Activated CD8-positive, alpha-beta memory T cell treated with anti-CD3 and anti-CD28 coated beads for 1 hour (primary cell): ENCODE measurements at places on chromosomes 1 and 21.

DNA sequence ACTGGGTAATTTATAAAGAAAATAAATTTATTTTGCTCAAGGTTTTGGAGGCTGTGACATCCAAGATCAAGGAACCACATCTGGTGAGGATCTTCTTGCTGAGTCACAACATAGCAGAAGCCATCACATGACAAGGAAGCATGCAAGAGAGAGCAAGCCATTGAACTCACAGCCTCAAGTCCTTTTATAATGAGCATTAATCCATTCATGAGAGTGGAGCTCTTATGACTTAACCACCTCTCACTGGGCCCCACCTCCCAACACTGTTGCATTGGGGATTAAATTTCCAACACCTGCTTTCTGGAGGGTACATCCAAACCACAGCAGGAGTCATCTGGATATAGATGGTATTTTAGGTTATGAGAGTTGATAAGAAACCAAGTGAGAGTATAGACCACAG, 20.6 kb upstream of the EGLN1 start:
- no peak for DNase-seq

GRCh38 chr1:245469734-245470133, 314.9 kb downstream of the KIF26B start:
- DNase-seq = no peak

- no peak for DNase-seq
Observed at GRCh38 chr1:230149751-230150584, 82.9 kb downstream of the GALNT2 start.

GRCh38 chr1:86915737-86916235, 1.4 kb downstream of the HS2ST1 start:
- DNase-seq = no peak

GRCh38 chr21:17585875-17586450, 26.7 kb downstream of the BTG3 start:
- no peak for DNase-seq

GRCh38 chr1:85047472-85048295, 616 bp downstream of the MCOLN3 start:
- no peak for DNase-seq

DNA sequence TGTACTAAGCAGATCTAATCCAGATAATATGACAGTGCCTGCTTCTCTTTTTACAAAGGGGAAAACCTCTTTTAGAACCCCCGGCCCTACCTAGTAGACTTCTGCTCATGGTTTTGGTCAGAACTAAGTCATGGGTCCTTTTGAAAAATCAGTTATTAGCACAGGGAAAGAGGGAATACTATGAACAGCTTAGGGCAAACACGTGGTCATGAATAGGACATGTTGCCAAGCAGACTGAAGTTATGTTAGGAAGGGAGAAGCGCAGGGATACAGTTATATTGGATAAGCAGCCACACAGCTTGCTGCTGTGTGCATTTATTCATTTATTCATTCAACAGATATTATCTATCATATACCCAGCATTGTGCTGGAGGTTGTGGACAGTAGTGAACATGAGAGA, 25.3 kb upstream of the IGSF3 start:
- no peak for DNase-seq

GRCh38 chr21:43267391-43268085, 98.7 kb downstream of the CRYAA start:
- DNase-seq = no peak

DNA sequence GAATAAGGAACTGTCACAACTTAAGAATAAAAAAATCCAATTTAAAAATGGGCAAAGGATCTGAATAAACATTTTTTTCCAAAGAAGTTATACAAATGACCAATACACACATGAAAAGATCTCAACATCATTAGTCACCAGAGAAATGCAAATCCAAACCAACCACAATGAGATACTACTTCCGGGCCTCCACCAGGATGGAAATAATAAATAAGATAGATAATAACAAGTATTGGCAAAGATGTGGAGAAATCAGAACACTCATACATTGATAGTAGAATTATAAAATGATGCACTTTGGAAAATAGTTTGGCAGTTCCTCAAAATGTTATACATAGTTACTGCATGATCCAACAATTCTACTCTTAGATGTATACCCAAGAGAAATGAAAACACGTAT, 18.7 kb downstream of the ZSWIM5 start:
- DNase-seq = no peak

DNA sequence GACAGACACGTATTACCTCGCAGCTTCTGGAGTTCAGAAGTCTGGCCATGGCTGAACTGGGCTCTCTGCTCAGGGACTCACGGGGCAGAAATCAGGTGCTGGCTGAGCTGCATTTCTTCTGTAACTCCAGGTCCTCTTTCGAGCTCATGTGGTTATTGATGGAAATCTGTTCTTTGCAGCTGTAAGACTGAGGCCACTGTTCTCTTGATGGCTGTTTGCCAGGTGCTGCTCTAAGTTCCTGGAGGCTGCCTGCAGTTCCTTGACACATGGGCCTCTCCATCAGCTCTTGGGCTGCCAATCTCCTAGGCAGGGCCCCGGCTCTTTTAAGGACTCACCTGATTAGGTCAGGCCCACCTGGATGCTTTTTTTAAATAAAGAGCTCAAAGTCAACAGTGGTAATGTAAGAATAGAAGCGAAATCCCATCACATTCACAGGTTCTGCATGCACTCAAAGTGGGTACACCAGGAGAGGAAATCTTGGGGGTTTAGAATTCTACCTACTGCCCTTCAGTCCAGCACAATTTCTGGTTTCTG, 139.1 kb downstream of the KAZN start:
- DNase-seq = no peak

DNA sequence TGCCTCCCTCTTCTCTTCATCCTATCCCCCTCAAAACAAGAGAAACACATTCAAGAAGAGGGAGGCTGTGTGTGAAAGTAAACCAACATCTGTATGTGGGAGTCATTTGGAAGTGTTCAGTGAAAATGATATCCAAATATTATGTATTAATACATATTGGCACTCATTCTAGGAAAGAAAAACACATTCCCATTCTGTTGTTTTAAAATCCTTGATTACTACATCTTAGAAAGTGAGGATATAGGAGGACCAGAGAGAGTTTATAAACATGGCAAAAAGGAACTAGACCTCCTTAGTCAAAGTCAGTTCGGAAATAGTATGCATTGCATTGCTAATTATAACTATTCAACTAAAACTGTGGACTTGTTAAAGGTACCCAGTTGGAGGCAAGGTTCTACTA, 786.6 kb downstream of the ADGRL2 start:
- no peak for DNase-seq

DNA sequence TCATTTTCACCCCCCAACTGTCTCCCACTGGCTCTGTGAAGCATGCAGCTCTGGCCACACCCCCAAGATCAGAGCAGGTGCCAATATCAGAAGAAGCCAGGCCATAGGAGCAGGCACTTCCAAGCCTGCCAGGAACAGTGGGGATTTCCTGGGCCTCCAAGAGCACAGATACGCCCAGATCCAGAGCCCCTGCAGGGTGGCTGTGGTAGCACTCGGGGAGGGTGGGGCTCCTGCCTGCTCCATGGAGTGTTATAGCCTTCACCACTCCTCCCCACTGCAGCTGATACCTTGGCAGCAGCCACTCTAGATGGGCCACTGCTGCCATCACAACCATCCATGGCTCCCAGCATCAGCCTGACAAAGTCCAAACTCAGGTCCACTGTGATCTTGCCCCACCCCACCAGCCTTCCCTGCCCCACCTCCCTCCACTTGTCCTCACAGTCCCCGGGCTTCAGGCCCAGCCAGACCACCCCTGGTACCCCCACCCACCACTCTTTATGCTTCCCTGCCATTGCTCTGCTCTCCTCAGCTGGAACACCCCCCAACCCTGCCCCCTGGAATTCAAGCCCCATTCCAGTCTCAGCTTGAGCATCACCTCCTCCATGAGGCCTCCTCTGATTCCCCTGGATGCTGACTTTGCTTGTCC, 448.3 kb downstream of the MATN1 start:
- no peak for DNase-seq

GRCh38 chr1:17550729-17551584, 11.5 kb downstream of the ARHGEF10L start:
- DNase-seq = no peak

GRCh38 chr1:82844447-82844846, 1043.7 kb downstream of the ADGRL2 start:
- DNase-seq = no peak

GRCh38 chr1:156429313-156430060, 60.5 kb downstream of the RHBG start:
- no peak for DNase-seq

DNA sequence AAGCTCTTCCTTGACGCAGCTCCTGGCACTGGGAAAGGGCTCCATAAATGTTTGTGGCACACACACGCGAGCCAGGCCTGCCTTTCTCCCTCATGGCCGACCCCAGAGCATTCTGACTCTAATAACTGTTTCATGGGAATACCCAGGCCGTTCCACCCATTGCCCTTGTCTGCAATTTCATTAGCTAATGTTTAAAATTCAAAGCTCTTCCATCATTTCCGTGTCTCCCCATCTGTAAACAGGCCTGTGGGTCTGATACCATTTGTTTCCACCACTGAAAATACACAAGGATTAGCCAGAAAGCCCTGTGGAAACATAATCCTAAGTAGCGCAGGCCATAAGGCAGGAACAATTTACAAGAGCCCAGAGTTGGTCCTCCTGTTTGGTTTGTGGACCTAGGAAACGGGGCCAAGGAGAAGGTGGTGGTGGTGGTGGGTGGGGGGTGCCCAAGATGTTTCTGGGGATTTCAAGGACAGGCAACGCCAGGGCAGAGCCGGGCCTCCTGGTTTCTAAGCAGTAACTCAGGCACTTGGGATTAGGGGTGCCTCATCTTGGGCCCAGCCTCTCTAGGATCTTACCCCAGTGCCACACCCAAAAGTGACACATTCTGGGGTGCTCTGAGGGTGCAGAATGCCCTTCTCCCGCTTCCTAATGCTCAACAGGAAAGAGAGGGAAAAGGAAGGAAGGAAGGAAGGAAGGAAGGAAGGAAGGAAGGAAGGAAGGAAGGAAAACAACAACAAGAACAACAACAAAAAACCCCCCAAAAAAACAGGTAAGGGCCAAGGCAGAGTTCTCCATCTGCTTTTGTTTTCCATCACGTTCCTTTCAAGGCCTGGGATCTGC, 79.4 kb downstream of the SSBP3 start:
- no peak for DNase-seq

- no peak for DNase-seq
Observed at GRCh38 chr1:113653741-113654140, 105.5 kb downstream of the PHTF1 start.

DNA sequence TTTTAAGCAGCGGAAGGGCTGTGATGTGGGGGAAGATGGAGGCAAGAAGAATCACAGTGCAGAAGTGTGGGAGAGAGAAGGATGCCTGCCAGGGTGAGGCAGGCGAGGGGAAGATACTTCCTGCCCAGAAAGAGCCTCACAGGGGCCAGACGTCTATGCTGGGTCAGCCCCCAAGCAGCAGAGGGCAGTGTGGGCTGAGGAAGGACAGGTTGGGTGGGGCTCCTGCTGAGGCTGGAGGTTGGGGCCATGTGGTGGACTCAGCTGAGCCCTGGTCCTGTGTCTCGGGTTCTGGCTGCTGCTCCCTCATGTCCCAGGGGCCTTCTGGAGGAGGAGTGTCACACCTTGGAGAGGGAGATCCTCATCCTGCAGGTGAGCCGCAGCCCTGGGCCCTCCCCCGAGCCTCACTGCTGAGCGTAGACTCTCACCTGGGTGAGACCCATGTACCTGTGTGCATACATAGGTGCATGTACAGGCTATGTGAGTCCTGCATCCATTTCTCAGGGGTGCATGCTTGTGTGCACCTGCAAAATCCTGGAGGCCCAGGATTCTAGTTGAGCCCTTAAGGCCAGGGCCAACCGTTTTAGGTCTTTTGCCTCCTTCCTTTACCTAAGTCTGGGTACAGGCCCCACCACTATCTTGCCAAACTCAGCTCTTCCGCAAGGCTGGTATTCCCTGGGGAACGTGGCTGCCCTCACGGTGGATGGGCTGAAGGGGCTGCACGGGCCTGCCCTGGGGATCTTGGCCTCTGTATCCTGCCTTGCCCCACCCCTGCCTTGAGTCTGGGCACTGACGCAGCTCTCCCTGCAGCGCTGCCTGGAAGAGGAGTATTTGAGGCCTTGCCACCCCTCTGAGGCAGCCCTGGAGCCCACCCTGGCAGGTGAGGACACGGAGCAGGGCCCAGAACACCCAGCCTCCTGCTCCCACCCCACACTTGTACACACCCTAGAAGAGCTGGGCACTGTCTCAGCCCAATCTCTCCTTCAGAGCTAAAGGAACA, 3.7 kb downstream of the CCDC24 start:
- no peak for DNase-seq

DNA sequence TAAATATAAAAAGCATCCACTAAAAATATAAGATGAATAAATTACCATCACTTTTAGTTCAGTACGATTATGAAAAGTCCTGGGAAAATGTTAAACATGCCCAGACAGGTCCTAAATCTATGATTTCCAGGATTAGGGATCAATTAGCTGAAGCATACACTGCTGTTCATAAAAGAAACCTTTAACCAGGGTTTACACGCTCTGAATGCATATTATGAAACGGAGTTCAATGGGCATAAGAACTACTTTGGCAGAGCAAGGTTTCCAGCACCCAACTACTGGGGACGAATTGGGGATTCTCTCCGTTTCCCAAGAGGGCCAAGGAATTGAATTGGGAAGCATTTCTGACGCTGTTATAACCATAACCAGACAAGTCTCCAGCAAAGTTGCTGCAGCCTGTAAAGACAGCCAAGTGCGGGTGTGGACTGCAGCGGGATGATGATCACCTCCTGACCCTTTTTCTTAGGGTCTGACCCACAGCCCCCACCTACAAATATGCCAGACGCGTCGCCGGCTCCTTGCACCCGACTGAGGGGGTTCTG, 1.6 kb downstream of the SLC30A1 start:
- DNase-seq = no peak
